ENCODE measurements at places on chromosomes 7 and 10. TPM values are rescaled to one million over a fixed set of nuclear protein-coding genes. Genes with fewer than 3 reads are reported as not detected.

GALNT11 gene
- total RNA-seq, result 45.3 TPM

DNA sequence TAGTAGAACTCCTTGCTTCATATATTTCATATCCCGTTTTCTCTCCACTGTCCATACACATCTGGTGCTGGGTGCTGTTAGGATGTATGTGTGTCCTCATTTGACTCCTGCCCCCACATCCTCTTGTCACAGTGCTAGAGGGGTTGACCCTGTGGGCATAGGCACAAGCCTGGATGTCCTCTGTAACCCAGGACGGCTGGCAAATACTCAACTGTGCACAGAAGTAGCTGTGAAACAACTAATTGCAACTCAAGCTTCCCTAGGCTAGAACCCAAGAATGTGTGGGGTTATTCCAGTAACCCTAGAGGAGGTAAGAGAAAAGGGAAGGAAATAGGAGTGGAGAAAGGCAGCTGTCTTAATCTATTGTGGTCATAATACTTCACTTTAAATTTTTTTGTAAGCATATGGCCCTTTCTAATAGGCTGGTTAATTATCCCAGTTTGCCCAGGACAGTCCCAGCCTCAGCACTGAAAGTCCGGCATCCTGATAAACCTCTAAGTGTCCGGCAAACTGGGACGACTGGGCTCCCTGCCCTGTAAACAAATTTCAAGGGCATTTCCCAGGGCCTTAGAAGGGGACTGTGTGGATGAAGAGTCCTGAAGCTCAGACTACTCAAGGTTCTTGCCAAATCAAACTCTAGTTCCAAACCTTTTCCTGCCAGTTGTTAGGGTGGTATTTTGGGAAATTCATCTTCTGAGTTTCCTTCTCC is 283.2 kb upstream of the CELF2 start:
- no peak for DNase-seq

- no peak for DNase-seq
Measured at GRCh38 chr10:113049881-113050280, 99.8 kb downstream of the TCF7L2 start.

OR2A1 gene
- total RNA-seq, result under 0.01 TPM

DNA sequence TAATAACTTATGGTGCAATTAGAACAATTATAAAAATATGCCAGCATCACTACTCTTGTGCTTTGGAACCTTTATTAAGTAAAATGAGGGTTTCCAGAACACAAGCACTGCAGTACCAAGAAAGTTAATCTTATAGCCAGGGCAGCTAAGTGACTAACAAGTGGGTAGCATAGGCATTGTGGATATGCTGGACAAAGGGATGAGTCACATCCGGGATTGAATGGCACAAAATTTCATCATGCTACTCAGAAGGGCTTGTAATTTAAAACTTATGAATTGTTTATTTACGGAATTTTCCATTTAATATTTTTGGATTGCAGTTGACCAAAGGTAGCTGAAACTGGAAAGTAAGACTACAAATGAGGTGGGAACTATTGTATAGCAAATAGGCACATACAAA is 250.6 kb downstream of the C7orf25 start:
- DNase-seq, result peak; percentile 34

GRCh38 chr7:71361451-71362032 is 229.6 kb downstream of the GALNT17 start:
- no peak for DNase-seq

DNA sequence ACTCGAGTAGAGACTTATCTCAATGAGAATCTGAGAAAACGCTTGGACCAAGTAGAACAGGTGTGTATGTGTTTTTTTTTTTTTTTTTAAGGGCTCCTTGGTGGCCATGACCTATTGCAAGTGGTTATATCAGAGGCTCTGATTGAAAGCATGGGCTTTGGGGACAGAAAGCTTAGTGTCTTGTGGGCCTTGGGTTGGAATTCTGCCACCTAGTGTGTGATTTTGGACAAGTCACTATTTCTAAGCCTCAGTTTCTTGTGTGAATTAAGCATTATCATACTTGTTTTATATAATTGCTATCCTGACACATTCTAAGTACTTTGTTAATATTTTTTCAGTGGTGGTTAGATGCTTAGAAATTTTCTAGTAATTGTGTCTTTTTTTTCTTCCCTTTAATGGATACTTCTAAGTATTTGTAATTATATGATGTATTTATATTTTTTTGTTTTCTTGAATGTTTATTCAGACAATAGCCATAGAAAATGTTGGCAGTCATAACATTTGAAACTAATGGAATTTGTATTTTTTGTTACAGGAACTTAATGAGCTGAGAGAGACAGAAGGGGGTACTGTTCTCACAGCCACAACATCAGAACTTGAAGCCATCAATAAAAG is 33.1 kb downstream of the SMC3 start:
- DNase-seq, result peak; percentile 71

WEE2 gene
- 0.32 TPM for total RNA-seq

DNA sequence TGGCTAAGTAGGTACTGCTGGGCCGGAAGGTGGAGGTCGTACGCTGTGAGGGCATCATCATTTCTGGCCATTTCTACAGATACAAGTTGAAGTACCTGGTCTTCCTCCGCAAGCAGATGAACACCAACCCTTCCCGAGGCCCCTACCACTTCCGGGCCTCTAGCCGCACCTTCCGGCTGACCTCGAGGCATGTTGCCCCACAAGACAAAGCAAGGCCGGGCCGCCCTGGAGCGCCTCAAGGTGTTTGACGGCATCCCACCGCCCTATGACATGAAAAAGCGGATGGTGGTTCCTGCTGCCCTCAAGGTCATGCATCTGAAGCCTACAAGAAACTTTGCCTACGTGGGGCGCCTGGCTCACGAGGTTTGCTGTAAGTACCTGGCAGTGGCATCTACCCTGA is 56.8 kb downstream of the ATXN7L1 start:
- no peak for DNase-seq

- peak; percentile 4 for DNase-seq
Measured at GRCh38 chr10:47311193-47311931, 10.9 kb upstream of the GDF2 start.

GRCh38 chr7:7242899-7243298 is 60.6 kb downstream of the C1GALT1 start:
- DNase-seq, result no peak

DNA sequence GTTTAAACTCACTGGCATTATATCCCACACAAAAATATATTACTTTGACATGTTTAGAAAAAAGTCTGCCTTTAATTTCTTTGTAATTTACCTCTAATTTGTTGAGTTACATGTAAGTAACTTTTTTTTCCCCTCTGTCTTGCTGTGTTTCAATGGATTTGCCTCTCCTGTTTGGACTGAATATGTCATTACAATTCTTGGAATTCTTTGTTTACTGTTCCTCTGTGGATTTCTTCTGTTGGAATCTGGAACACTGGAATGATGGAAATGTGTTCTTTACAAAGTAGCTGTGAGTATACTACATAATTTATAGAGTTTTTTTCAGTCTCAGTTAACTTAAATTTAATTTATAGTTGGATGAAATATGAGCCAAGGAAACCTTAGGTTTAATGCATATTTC is 30.4 kb downstream of the SEPTIN7 start:
- DNase-seq, result peak; percentile 28

DNA sequence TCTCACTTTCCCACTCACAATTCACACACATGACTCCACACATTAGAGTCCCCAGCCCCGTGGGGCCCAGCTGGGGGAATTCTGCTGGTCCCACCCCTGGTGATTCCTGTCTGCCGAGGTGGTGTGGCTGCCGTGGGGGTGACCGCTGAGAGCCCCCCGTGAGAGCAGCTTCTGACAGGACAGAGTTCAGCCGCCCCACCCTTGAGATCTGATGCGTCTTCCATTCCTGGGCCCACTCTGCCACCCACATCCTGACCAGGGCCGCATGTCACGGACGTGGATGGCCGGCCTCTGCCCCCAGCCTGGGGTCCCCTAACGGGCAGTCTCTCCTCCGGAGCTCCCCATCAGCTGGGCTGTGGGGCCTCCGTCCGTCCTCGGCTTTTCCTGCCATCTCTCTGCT is 240.1 kb upstream of the PITRM1 start:
- DNase-seq, result no peak

DNA sequence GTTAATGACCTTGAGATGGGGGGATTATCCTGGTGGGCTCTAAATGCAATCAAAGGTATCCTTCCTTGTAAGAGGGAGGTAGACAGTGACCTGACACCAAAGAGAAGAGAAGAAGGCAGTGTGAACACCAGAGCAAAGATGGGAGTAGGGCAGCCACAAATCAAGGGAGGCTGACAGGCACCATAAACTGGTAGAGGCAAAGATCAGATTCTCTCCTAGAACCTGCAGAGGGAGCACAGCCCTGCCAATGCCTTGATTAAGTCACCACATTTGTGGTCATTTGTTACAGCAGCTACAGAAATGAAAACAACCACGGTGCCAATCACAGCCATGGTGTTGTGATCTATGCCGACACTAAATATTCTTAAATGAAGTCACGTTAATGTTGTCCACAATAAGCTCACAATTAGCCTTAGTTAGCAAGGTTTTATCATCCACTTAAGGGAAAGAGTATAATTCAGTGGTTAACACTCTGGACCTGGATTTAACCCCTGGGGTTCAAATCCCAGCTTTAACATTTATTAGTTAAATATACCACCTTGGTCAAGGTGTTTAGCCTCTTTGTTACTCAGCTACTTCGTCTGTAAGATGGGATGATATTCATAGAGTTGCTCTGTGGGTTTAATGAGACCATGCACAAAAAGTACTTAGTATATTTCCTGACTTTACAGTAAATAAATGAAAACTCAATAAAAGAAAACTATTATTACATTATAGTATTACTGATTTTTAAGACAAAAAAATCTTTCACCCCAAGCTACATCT is 70.8 kb downstream of the SGMS1 start:
- peak; percentile 74 for DNase-seq

NRG3 gene
- total RNA-seq, result not detected

SKIDA1 gene
- total RNA-seq, result 0.32 TPM

DNAJC12 gene
- 1.3 TPM for total RNA-seq

CRCP gene
- 53.1 TPM for total RNA-seq

DNA sequence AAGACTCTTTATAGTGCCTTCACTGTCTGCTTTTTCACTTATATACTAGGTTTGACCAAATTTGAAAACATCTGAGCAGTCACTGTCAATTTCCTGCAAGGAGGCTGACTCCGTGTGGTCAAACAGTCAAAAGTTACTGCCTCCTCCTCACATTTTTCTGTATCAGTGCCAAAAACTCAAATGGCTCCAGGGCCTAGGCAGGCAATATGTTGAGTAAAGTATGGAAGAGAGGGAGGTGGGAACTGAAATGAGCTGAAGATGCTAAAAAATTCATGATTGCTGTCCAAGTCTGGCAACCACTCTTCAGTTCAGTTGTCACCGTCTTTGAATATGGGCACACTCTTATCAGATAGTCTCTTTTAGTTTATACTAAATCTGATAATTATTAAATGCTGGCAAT is 551.6 kb downstream of the CCSER2 start:
- DNase-seq, result no peak

GRCh38 chr10:50613150-50613549 is 10.6 kb downstream of the SGMS1 start:
- DNase-seq, result no peak

KLLN gene
- 0.86 TPM for total RNA-seq

ACTA2 gene
- 2,598 TPM for total RNA-seq

FAM170B gene
- not detected for total RNA-seq

DNA sequence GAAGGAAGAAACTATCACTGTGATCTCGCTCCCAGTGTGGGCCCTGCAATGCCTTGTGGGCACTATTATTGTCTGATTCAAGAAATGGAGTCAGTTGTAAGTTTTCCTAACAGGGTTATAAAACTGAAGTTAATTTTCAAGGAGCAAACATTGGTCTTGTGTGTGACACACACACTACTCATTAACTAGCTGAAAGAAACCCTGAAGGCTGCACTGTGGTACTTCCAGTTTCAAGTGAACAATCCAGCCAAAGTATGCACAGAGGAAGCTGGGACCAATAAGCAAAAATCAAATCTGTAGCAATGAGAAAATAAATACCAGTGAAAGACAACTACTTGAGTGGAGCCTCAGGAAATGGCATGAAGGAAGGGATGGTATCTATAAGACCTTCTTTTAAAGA is 506.6 kb upstream of the POT1 start:
- DNase-seq, result no peak

DNA sequence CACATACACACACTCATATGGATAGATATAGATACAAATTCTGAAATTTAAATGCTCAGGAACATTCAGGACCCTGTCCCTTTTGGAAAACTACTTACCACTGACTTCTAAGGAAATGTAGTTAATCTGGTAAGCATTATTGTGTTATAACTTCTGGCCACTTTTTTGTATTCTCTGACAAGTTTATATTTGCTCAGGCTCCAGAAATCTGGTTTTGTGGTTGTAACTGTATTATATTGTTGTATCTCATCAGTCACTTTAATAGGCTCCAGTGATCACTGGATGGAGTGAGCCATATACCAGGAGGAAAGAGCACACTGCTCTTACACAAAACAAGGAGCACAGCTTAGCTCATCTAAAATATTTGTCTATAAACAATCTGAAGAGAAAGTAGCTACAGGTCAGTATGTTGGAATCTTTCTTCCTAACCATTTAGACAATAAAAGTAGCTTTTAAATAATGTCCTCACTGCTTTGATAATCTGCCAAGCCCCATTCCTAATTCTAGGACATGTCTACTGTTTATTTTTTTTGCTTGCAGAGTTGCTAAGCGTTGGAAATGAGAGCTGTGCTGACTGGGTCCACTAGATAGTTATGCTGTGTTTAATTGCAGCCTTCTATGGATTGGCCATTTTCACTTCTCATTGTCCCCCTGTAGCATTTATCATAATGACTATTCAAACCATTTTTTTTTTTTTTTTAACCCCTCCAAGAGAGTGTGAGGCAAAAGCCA is 43.8 kb downstream of the SMNDC1 start:
- peak; percentile 61 for DNase-seq

DNA sequence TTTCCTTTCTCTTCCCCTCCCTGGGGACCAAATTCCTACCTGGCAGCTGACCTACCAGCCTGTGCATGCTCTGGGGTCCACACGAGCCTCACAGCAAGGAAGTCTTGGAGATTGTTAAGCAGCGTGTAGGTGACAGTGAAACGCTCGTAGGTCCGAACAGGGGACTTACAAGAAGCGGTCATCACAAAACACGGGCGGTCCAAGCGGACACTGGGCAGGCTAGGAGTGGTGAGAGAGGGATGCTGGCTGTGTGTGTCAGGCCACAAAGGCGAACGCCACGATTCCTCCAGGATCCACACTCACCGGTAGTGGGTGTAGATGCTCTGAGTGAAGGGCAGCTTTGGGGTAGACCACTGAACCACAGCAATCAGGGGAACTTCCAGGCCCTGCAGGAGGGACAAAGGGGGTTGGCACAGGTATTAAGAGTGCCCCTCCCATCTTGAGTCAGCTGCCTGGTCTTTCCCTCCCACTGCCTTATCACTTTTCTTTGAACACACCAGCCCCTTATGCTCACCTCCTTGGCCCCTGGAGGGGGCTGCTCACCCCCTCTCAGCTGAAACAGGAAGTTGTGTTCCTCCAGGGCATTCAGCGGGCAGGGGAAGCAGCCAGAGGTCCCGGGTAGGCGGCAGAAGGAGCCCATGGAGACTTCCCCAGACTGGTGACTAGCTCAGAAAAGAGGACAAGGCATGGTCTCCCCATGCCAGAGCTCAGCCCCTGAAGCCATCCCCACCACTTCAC is 2.0 kb downstream of the TRAPPC14 start:
- no peak for DNase-seq
